ENCODE measurements at places on chromosomes 2 and 18.

DNA sequence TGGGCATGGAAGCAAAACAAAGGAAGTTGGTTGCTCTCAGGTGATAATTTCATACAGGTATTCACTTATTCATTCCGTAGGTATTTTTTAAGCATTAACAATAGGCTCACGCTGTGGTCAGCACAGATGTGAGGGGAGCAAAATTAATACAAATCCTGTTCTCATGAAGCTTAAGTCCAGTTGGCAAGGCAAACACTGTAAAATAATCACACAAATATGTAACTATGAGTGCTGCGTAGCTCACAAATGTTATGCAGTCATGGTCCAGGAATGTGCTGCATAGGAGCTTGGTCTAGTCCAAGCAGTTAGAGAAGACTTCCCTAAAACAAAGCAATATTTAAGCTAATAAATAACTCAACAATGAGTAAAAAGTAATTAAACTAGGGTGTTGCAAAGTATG, 23.9 kb downstream of the SP5 start:
- no peak for DNase-seq

DNA sequence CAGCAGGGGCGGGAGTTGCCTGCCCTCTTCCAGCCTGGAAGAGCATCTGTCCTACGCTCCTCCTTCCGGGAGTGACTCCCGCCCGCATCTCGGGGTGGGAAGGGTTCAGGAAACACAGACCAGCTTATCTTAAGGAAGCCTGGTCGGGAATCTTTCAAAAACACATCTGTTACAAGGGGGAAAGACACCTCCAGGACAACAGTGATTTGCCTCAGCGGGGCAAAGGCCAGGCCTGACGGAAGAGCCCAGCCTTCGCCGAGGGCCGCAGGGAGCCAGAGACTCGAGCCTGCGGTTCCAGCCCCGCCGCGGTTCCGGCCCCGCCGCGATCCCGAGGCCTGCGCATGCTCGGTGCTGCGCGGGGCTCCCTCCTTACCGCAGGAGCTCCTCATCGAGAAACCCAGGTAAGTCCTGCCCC, 38.1 kb upstream of the TGIF1 start:
- DNase-seq, result no peak

GRCh38 chr2:196336715-196337114, 165.3 kb upstream of the STK17B start:
- DNase-seq, result no peak

DNA sequence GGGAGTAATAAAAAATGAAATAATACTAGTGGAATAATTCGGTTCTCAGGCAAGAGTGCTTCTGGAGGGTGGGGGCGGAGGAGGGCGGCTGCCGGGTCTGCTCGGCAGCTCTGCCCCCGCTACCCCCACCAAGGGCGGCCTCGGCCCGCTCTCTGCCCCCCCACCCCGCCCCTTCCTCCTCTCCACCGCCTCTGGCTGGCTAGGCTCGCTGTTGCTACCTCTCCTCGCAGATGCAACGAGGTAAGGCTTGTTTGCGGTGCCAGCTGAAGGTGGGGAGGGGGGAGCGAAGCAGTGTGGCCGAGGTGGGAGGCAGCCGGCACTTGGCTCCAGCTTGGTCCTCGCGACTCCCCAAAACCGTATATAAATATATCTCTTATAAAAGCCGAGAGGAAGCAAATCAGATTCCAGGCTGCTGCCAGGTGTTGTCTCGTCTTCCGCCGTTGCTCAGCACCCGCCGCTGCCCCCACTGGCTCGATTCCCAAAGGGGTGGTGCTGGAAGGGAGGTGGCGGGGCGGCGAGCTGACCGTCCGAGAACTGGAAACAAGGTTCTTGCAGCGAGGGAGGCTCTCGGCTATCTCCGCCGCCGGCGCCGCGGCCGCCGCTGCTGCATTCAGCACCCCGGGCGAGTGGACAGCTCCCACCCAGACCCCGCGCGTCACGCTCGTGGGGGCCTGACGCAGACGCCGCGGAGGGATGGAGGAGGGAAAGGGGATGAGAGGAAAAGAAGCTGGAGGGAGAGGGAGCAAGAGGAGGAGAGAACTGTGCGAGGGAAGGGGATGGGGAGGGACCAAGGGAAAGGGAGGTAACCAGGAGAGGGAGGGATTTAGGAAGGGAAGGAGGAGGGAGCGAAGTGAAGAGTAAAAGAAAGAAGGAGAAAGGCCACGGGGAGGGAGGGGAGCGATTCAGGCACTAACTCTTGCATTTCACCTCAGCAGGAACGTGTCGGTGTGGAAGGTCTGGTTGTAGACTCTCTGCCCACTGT, at the start of gene MARCHF4:
MARCHF4 (minus strand) TSS at position 763 of the 982 bp plus-strand sequence. CDS start 2,223 bp downstream, outside the sequence.
- peak; percentile 50 for DNase-seq

- DNase-seq, result no peak
These were observed 11.7 kb downstream of the PFN4 start for GRCh38 chr2:24111407-24111901.

GRCh38 chr2:235283246-235283645, 210.6 kb upstream of the AGAP1 start:
- no peak for DNase-seq

- DNase-seq, result no peak
These were observed 48.0 kb downstream of the ZNF407 start for GRCh38 chr18:74645679-74646078.

- no peak for DNase-seq
These were observed 97.2 kb downstream of the PLEKHM3 start for GRCh38 chr2:207928079-207928478.

Data from activated CD4-positive, CD25-positive, alpha-beta regulatory T cell (primary cell).